ENCODE measurements at places on chromosomes 6 and 20.
A peak's percentile ranks its signal among the peaks of the same experiment; 100 is the strongest.

GRCh38 chr6:27251606-27252251 is 4.2 kb downstream of the PRSS16 start:
- DNase-seq: peak; percentile 59

GRCh38 chr20:57618091-57618763 is 2.0 kb downstream of the ZBP1 start:
- DNase-seq: peak; percentile 33

GRCh38 chr20:24507182-24507853 is 37.9 kb downstream of the SYNDIG1 start:
- DNase-seq: no peak

GRCh38 chr6:166933396-166933795 is 23.0 kb downstream of the RNASET2 start:
- DNase-seq: no peak

GRCh38 chr20:63657260-63657936 is 714 bp upstream of the RTEL1 start:
- DNase-seq: no peak

- DNase-seq: no peak
Observed at GRCh38 chr6:23339268-23339667, 769.9 kb downstream of the HDGFL1 start.

DNA sequence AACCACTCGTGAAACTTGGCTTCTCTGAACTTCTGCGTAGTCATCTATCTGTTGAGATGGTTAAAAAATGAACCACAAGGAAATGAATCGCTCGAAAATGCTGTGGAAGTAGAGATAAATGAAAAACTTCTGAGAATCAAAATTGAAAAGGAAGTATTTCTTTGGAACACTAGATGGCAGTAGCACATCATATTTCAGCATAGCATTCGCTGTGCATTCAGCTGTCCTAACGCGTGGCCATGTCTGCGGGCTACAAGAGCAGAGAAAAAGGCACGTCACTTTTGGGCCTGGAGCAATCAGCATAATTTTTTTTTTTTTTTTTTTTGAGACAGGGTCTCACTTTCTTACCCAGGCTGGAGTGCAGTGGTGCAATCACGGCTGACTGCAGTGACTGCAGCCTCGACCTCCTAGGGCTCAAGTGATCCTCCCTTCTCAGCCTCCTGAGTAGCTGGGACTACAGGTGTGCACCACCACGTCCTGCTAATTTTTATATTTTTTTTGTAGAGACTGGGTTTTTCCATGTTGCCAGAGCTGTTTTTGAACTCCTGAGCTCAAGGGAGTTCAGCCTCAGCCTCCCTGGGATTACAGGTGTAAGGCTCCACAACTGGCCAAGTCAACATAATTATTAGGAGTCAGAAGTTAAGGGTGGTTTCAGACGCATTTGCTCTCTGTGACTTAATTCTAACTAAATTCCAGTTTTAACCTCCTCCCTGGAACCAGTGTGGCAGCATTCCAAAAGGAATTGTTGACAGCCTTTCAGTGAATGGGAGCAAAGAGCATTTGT is 8.8 kb upstream of the PERP start:
- peak; percentile 34 for DNase-seq

- no peak for DNase-seq
Observed at GRCh38 chr20:57783196-57783595, 73.4 kb upstream of the PMEPA1 start.

- no peak for DNase-seq
Observed at GRCh38 chr6:113960795-113961194, 10.2 kb downstream of the HDAC2 start.

DNA sequence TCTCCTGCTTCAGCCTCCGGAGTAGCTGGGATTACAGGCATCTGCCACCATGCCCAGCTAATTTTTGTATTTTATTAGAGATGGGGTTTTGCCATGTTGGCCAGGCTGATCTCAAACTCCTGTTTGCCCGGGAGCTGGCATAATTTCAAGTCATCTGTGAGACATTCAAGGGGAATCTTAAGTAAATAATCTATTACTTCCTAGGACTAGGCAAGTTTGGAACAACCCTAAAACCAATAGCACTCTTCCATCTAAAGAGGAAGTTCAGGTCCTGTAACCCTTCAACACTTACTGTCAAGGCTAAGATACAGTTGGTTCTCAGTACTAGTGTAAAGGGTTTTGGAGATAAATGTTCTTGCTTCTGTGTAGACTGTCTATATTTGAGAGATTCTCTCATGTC is 267.8 kb upstream of the IRAK1BP1 start:
- DNase-seq: no peak

DNA sequence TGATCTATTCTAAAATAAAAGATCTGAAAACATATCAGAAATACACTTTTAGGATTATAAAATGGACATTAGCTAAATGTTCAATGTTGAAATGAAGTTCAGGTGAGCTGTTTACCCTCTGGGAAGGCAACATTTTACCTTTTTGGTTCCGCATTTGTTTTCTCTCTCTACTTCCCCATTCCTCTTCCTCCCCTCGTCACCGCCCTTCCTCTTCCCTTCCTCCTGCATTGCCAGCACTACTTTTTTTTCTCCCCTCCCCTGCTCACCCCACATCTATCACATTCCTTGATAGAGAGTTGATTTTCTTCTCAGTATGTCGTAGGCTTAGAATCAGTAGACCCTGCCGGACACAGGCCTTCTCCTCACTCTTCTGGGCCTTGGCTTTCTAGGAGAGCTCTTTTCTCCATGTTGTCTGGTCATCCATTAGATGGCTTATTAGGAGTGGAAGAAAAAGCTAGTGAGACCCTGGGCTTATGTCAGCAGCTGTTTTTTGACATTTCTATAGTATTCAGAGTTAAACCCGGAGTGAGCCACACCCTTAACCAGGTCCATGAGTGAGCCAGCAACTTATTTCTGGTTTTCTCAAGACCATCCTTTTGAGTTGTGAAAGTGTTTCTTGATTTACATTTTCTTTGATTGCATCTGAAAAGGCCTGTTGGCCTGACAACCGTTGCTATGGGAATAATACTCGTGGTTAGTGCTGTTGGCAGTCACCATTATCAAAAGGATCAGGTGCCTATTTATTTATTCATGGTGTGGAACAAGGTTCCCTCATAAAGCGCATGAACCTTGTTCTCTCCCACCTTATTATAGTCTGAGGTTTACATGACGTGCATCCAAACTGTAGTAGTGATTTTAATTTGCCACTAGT is 90.9 kb downstream of the DTD1 start:
- peak; percentile 0 for DNase-seq

- peak; percentile 56 for DNase-seq
Observed at GRCh38 chr20:5529331-5530148, 212.8 kb upstream of the PROKR2 start.

DNA sequence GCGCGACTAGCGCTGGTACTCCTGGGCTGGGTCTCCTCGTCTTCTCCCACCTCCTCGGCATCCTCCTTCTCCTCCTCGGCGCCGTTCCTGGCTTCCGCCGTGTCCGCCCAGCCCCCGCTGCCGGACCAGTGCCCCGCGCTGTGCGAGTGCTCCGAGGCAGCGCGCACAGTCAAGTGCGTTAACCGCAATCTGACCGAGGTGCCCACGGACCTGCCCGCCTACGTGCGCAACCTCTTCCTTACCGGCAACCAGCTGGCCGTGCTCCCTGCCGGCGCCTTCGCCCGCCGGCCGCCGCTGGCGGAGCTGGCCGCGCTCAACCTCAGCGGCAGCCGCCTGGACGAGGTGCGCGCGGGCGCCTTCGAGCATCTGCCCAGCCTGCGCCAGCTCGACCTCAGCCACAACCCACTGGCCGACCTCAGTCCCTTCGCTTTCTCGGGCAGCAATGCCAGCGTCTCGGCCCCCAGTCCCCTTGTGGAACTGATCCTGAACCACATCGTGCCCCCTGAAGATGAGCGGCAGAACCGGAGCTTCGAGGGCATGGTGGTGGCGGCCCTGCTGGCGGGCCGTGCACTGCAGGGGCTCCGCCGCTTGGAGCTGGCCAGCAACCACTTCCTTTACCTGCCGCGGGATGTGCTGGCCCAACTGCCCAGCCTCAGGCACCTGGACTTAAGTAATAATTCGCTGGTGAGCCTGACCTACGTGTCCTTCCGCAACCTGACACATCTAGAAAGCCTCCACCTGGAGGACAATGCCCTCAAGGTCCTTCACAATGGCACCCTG is 1.6 kb downstream of the TPBG start:
- DNase-seq: peak; percentile 1

DNA sequence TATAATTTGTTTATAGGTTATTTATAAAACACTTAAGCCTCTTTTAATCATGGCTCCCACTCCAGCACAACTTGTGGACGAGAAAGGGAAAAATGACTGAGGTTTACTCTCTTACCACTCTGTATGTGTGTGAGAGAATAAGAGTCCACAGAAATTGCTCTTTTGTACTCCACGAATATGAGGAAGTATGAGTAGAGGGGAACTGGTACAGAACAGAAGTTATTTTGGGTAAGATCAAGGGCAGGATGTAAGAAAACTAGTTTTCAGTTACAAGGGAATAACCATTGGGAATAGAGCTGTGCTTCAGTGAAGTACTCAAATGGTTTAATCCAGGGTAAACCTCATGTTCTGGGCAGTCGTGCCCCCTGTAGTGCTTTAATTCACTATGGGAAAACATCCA is 72.6 kb downstream of the REV3L start:
- DNase-seq: no peak

- DNase-seq: no peak
Observed at GRCh38 chr6:156791320-156791850, 14.2 kb downstream of the ARID1B start.

DNA sequence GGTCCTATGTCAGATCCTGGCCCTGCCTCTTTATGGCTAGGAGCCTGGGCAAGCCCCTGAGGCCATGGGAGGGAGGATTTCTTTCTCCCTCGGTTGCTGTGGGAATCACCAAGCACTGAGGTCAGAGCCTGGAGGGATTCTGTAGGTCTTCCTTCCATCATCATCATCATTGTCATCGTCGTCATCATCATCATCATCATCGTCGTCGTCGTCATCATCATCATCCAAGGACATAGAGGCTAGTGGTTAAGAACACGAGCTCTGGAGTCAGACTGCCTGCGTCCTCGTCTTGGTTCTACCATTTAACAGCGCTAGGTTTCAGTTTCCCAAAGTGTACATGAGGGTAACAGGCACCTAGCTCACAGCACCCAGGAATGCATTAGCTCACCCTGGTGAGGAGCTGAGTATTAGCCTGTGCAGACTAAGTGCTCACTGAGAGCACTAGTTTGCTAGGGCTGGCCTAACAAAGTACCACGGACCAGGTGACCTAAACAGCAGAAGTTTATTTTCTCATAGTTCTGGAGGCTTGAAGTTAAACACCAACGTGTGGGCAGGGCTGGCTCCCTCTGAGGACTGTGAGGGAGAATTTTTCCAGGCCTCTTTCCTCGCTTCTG is 92.5 kb upstream of the CCDC167 start:
- no peak for DNase-seq

- no peak for DNase-seq
Observed at GRCh38 chr6:55578537-55579363, at the start of gene HMGCLL1. Gene HMGCLL1, minus strand, starts transcription at chr6:55579192. Its CDS starts 137 bp downstream, at chr6:55579055.

GRCh38 chr20:50561379-50562078 is 51.3 kb downstream of the PTPN1 start:
- no peak for DNase-seq

DNA sequence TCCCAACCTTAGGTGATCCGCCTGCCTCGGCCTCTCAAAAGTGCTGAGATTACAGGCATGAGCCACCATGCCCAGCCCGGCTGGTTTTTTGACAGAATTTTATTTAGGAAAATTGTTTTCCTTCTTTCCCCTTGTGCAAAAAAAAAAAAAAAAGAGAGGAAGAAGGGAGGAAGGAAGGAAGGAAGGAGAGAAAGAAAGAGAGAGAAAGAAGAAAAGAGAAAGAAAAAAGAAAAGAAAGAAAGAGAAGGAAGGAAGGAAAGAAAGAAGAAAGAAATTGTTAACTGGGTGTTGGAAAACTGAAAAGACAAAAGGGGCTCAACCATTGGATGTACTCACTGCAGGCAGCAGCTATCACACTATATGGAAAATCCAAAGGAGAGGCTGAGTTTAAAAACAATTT is 1.4 kb upstream of the RNF8 start:
- no peak for DNase-seq

GRCh38 chr20:57609086-57609841 is 11.0 kb downstream of the ZBP1 start:
- no peak for DNase-seq

DNA sequence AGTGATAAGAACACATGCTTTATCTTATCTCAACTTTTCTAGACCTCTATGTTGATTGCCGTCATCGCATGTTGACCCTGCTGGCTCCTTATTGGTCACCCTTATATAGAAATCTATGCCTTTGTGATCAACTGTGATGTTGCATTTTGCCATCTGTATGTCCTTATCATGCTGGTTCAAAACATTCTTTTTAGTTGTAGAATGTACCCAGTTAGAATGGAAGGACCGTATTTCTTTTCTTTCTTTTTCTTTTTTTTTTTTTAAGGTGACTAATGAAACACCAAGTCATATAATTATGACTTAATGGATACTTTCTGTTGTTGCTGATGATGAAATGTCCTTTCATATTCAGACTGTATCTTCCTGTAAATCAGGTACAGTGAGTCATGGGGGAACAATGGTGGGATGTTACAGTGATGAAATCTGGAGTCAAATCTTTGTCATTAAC is 145.9 kb upstream of the CITED2 start:
- no peak for DNase-seq

DNA sequence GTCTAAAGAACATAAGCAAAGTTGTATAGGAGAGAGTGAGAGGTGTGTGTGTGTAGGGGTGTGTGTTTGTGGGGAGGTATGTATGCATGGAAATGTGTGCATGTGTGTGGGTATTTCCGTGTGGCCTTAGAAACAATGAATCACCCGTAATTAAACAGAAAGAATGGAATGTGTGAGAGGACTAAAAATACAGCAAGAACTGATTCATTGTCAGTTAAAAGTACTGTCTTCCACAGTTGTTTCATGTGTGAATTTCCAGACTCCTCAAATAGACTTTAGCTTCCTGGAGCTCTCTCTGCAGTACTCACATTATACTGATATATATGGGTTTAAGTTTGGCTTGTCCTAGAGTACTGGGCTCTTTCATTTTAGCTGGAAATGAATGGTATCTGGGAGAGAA is 145.7 kb downstream of the RIMS1 start:
- no peak for DNase-seq

DNA sequence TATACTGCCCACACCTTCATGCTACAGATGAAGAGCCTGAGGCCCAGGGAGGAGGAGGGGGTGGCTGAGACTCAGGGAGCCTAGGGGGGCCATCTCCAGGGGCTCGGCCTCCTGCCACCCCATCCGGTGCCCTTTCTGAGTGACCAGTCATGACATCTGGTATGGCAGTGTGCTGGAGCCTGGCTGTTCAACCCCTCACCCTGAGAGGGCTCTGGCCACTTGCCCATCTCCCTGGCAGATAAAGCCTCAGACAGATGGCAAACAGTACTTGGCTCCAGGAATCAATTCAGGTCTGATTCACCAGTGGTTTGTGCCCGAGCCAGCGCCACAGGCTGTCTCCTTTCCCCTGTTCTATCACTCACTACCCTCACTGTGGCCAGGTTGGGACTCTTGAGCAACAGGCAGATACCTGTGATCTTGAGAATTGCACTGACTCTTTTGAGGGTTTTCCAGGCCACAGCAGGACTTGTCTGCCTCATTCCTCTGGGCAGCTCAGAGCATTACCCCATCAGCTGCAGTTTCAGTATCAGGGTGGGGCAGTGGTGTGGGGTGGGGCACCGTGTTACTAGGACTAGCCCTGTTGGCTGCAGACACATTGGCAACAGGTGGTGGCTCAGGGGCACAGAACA is 22.8 kb downstream of the SRSF3 start:
- no peak for DNase-seq

DNA sequence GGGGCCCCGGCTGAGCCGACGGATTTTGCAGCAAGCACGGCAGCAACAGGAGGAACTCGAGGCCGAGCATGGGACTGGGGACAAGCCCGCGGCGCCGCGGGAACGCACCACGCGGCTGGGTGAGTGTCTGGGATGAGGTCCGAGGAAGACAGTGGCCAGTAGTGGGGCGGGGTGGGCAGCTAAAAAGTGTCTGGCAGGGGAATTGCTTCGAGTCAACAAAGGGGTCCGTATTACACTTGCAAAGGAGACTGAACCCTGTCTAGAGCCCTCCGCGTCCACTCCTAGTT is 356 bp downstream of the BYSL start:
- no peak for DNase-seq
